ENCODE measurements at places on chromosomes 12 and 14.

- DNase-seq, result no peak
These were observed 47.5 kb downstream of the ACTN1 start for GRCh38 chr14:68931474-68932051.

DNA sequence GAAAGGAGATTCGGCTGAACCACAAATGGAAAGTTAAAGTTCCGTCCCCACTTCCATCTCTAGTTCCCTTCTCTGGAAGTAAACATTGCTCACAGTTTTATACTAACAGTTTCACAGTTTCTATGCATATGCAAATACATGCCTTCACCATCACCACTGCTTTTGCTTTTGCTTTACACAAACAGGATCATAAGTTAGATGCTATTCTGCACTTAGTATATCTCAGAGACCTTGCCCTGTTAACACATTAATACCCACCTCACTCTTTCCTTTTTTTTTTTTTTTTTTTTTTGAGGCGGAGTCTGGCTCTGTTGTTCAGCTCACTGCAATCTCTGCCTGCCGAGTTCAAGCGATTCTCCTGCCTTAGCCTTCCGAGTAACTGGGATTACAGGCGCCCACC lies 890 bp downstream of the TEP1 start:
- DNase-seq, result no peak

- DNase-seq, result no peak
These were observed 125.1 kb downstream of the CRADD start for GRCh38 chr12:93802293-93802692.

DNA sequence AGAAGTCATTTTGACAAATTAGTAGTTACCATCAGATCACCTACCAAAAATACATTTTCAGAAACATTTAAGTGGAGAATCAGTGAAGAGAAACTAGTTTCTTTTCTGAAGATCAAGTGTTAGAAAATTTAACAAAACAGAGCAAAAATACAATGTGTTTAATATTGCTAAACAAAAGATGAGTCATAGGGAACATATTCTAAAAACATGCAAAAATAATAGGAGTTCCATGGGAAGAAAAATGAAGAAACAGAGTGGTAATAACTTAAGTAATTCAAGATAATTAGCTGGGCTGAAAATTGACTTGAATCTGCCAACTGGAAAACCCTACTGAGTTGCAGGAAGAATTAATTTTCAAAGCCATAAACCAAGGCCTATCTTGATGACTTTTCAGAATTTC lies 111.5 kb upstream of the KITLG start:
- DNase-seq, result no peak

DNA sequence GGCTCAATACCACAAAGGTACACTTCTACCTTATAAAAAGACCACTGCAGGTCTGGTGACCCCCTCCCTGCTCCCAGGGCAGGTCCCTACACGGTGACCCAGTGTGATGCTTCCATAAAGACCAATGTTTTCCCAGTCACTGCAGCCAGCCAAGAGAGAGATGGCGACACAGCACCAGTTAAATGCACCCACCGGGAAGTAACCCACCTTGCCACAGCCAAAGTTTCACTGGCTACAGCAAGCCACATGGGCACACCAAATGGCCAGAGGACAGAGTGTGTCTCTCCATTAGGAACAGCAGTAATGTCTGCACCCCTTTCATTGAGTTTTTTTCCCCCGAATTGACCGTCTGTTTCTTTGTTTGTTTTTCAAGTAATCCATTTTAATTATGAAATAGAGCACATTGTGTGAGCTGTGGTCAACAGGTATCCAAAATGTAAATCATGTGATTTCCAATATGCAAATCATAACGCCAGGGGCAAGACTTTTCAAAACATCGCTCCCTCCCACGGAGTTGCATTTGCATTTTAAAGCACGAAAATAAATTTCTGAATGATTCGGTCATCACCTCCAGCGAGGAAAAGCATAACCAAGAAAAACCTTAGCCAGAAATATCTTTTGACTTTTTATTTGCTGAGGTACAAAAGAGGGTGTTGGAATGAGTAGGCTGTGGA lies 48.9 kb upstream of the EML1 start:
- DNase-seq, result no peak

DNA sequence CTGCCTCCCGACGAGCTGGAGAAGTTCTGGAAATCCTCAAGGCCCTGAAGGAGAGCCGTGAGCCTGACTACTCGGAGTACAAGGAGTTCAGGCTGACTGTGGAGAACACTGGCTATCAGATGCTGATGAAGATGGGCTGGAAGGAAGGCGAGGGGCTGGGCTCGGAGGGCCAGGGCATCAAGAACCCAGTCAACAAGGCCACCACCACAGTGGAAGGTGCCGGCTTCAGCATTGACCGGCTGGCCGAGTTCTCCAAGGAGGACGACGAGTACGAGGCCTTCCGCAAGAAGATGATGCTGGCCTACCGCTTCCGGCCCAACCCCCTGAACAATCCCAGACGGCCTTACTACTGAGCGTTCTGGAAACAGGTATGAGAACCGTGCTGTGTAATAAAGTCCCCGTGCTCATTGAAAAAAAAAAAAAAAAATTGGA lies 366.1 kb upstream of the ATXN7L3B start:
- DNase-seq, result no peak

GRCh38 chr12:124278389-124279101 lies 16.3 kb upstream of the RFLNA start:
- DNase-seq, result peak; percentile 45

GRCh38 chr14:93375673-93376156 lies 28.7 kb downstream of the COX8C start:
- DNase-seq, result no peak

DNA sequence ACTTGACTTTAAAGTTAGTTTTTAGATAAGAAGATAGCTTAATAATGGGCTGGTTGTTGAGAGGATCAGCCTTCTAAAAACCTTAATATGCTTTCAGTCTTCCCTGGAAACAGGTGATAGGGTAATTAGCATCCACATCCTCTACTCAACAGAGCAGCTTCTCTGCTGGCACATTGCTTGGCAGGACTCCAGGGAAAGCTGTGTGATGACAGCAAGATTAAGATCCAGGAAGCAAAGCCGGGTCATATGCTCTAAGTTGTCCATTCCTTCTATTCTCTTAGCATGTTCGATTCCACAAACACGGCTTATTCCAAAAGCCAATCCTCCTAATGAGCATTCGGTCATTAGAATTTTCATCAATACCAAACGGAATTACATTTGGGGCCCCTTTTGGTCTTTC lies 87.0 kb downstream of the HMGA2 start:
- no peak for DNase-seq

GRCh38 chr14:48391661-48392060 lies 716.3 kb upstream of the MDGA2 start:
- no peak for DNase-seq

DNA sequence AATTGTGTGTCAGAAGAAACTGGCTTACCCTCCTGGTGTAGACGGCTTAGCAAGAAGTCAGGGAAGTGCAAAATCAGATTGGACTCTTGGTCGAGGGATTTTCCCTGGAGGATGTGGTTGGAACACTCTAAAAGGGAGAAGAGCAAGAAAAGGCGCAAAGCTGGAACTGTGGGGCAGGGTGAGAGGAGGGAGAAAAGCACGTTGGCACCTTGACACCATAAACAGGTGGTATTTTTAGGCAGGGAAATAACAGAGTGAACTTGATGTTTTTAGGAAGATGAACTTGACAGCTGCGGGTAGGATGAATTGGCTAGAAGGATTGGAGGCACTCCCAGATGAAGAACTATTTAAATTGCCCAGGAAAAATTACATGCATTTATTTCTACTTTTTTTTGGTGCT lies 67.7 kb downstream of the HCAR2 start:
- no peak for DNase-seq

GRCh38 chr14:22819151-22819988 lies 4.1 kb upstream of the SLC7A7 start:
- DNase-seq, result no peak

DNA sequence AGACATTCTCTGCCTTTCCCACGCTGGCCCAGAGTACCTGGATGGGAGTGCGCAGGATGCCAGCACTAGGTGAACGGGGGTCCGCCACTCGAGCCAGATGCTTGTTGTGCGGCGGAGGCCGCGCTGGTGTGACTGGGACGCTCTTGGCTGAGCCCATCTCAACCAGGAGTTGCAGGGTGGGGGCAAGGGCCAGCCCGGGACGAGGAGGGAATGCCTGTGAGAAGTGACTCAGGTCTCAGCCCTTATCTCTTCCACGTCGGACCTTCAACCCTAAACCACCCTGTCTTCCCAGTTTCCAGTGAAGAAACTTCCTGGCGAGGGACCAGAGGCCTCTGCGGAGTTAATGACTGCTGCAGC lies 312 bp downstream of the CDCA3 start:
- DNase-seq, result no peak

- peak; percentile 42 for DNase-seq
These were observed 50.8 kb downstream of the TTLL5 start for GRCh38 chr14:75711796-75712211.

- no peak for DNase-seq
These were observed 16.6 kb upstream of the GPR68 start for GRCh38 chr14:91261115-91261514.

DNA sequence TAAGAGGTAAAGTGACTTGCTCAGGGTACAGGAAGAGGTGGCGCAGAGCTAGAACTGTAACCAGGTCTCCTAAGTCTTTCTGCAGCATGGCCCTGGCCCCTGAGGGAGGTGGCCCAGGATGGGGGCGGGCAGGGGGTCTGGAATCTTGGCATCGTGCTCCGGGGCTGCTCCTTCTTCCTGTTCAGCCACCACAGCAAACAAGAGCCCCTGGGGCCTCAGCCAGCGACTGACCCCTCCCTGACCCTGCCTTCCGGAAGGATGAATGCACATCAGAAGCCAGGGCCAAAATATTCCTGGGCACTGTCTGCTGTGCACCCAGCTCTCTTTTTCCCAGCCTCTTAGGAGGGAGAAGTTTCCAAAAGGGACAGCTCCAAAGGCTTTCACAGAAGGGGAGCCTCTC lies 242.8 kb downstream of the DPF3 start:
- DNase-seq, result no peak

- DNase-seq, result no peak
These were observed 66.7 kb downstream of the SMOC1 start for GRCh38 chr14:69945912-69946311.

DNA sequence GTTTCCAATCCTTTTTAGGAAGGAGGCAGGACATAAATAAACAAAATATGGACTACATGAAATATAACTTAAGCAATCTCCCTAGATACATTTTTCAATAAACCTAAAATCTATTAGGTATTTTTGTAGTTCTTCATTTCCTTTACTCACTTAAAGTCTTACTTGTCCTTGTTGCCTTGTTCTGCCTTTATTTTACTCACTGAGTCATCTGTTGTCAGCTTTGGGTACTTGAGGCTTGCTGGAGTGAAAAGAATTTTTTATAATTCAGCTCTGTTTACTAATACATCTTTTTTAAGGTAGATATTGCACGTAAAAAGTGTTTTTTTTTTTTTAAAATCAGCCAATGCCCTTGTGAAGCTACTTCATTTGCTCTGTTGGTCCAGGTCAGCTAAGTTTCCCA lies 216.2 kb downstream of the PELI2 start:
- no peak for DNase-seq

DNA sequence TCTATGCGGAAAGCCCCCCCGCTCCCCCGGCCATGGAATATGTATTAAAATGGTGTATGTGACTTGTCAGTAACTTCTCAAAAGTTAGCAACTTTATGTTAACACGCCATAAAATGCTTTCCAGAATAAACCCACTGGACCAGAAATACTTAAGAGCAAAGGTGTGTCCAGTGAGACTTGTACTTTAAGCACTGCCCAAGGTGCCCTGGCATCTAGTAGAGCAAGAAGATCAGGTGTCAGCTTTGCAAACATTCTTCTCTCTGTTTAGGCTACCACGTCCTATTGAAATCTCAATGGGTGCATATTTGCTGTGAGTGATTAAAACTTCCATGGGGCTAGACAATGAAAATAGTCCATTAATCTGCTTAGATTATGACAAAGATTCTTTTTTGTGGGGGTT lies 201.2 kb downstream of the ESR2 start:
- DNase-seq, result no peak

DNA sequence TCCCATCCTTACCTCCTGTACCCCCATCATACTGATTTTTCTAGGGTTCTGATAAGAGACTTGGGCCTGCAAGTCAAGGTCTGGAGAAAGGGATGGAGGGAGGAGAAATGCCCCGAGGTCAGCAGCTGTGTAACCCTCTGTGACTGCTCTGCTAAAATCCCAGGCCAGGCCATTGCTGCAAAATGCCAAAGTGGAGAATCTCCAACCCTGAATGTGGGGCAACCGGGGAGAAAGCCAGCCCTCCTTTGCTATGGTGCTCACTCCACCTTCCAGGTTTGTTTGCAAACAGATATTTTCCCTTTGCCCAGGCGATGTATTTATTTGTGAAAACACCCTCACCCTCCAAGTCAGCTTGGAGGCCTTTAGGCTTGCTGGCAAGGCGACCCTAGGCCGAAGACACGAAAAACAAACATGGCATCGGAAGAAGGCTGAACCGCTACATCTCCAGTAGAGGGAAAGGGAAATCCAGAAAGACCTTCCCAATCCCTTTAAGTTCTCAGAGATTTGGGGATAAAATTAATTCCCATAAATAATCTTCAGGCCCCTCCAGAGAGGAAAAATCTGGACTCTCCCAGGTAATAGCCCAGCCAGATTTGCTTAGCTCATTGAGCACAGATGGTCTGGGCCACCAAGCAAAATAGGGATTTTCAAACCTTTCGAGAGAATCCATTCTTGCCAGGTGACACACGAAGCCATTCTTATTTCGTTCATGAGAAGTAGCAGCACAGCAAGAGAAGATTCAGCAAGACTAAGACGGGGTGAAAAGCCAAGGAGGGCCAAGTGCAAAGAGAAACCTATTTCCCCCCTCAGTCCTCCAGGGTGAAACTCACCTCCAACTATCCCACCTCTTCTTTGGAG lies 1.3 kb upstream of the TBX5 start:
- DNase-seq, result no peak

DNA sequence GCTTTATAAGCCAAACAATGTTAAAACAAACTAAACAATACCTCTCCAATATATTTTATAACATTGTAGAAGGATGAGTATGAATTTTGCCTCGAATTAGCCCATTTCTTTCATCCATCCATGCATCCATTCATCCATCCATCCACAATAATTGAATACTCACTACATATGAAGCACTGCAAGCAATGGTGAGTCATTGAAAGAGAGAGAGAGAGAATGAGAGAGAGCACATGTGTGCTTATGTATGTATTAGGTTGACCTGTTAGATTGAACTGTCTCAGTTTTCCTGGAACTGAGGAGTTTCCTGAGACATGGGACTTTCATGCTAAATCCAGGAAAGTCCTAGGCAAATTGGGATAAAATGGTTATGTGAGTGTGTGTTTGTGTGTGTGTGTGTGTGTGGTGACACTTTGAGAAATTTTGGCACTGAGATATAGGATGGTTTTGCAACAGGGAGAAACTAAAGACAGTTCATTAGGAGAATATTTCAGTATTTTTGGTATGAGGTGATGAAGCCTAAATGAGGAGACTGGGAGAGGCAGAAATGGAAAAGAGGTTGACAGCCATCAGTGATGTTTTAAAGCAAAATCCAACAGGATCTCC lies 98.4 kb downstream of the C12orf75 start:
- DNase-seq, result no peak
